ENCODE measurements at places on chromosomes 7 and 10.
A peak's percentile ranks its signal among the peaks of the same experiment; 100 is the strongest.

DNA sequence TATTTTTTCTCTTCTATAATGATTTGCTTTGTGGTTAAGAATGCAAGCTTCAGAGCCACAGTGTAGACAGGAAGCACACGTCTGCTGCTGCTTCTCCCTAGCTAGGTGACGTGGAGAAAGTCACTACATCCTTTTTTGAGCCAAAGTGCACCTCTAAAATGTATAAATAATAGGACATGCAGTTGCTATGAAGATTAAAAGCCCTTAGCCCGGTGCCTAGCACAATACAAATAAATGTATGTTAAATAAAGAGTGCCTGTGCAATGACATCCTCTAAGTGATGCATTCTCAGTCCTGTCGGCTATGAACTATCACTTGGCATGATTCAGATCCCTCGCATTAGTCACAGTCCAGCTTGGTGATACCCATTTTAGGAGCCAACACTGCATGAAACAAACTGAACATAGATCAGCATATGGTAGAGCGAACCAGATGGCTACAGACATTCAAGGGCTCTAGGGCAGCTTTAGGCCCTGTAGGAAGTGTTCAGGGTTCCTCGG lies 4.8 kb upstream of the TRDMT1 start:
- DNase-seq, result peak; percentile 88

- peak; percentile 43 for DNase-seq
Observed at GRCh38 chr10:31457858-31458257, 138.8 kb downstream of the ZEB1 start.

GRCh38 chr7:95440394-95441038 lies 5.7 kb upstream of the PON2 start:
- DNase-seq, result no peak

GRCh38 chr7:81768951-81769778 lies 682 bp downstream of the HGF start:
- DNase-seq, result no peak

- DNase-seq, result no peak
Observed at GRCh38 chr10:13184730-13185514, 23.6 kb downstream of the MCM10 start.

DNA sequence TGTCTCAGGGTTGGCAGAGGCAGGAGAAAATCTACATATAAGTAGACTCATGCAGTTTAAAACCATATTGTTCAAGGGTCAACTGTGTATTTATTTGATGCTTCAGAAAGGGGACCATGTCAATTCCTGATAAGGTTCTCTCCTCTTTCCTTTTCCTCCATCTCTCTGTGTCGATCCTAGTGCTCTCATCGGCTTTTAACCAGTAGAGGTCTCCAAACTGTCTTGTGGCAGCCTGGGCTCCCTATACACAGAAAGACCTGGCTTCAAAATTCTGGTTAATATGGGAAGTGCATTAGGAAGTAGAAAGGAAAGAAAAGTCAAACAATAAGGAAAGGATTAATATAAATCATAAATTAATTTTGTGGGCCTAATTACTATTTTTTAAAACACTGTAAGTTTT lies 304.4 kb upstream of the C7orf33 start:
- DNase-seq, result peak; percentile 14

- no peak for DNase-seq
Observed at GRCh38 chr7:151686016-151686766, 166.5 kb upstream of the RHEB start.

GRCh38 chr10:78349911-78350663 lies 316.4 kb downstream of the RPS24 start:
- no peak for DNase-seq

GRCh38 chr7:196778-197321 lies 4.5 kb downstream of the FAM20C start:
- DNase-seq, result no peak

DNA sequence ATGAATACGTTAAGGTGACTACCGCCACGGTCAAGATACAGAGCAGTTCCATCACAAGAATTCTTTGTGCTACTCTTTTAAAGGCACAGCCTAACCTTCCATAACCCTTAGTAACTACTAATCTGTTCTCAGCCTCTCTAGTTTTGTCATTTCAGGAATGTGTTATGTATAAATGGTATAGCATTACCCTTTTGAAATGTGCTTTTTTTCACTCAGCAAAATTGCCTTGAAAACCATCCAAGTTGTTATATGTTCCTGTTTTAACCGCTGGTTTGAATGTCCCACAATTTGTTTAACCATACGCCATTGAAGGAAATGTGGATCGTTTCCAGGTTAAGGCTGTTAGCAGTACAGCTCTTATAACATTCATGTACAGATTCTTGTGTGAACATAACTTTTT lies 32.0 kb downstream of the WAC start:
- DNase-seq, result peak; percentile 75

DNA sequence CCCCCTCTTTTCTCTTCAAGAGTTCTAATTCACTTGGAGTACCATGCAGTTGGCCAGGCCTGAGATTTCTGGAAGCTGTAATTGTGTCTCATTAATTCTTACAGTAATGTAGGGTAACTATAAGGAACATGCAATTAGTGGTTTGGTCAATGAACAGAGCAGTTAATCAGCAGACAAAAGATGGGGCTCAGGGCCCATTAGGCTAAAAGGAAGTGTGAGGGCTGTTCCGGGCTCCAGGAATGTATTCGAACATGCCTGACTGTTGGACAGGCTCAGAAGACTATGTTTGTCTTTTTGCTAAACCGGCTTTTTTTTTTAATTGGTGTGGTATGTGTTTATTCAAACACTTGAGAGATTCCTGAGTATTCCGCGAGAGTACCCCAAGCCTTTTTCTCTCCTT lies 42.5 kb upstream of the FZD8 start:
- DNase-seq, result no peak

GRCh38 chr7:87339373-87339897 lies 6.0 kb upstream of the CROT start:
- DNase-seq, result no peak

DNA sequence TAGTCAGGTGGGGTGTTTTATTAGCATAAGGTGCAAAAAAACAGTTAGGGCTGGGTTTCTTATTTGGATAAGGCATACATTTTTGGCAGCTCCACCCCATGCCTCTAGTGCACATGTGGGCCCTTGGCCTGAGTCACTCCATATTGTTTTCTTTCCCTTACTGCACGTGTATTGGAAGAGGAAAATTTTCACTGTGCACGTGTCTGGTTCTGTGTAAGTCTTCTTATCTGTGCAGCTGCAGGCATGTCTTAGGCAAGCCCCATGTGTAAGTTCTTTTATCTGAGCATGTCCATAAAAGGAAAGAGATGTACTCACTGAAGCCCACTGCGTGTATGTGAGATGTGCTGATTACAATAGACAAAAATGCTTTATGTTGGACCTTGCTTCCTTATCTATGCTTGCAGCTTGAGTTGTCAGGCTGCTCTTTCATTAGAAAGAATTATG lies 540.3 kb upstream of the IGFBP3 start:
- peak; percentile 61 for DNase-seq

- peak; percentile 95 for DNase-seq
Observed at GRCh38 chr7:47795631-47796030, 152.6 kb downstream of the PKD1L1 start.

DNA sequence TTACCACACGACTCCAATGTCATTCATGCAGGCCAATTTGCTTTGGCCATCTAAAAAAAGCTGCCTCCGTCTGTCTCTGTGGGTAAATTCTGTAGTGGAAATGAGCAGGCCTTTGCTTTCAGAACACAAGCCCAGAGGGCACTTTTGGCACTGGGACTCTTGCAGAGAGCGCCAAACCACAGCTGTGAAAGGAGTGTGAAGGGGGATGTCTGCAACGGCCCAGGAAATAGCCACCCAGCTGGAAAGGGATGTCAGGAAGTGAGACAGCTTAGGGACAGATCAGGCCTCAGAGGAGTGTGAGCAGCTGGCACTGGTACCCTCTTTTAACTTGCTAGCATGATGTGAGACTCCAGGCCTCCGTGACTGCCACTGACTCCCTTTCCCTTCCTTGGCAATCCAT lies 152.4 kb downstream of the DKK1 start:
- DNase-seq, result no peak

GRCh38 chr7:92259062-92259461 lies 13.3 kb downstream of the ANKIB1 start:
- no peak for DNase-seq

Measured in fibroblast of upper back skin (primary cell).